CD4-positive, alpha-beta T cell treated with Interleukin-1 beta for 1 hour (primary cell): ENCODE measurements at places on chromosomes 16 and 17.

GRCh38 chr16:84411768-84412167, 43.4 kb downstream of the ATP2C2 start:
- no peak for DNase-seq

GRCh38 chr16:79264237-79265109, 336.1 kb downstream of the MAF start:
- no peak for DNase-seq

DNA sequence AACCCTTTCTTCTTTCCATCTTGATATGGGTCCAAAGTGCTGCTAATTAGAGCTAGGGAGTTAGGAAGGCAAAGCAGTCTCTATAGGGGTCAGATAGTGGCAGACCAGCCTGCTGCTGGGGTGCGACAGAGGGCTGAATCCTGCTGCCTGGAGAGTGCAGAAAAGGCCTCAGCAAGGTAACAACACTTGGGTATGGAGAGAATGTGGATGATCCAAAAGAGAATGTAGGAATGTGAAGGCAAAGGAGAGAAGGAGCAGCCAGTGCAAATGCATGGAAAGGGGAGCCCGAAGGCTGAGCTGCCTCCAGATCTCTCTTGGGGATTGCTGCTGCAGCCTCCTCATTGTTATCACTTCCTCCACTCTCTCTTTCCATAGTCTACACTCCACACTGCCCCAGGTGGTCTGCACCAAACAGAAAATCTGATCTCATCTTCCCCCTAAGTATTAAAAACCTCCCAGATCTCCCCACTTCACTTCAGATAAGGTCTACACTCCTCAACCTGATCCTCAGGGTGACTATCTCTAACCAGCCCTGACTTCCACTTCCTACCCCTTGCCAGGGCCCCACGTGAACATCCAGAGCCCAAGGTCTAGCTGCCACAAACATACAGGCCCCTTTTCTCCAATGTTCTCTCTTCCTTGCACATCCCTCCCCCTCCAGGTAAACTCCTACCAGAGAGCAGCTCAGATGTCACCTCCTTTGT, 28.8 kb downstream of the TOM1L2 start:
- no peak for DNase-seq

- DNase-seq, result no peak
Observed at GRCh38 chr16:86171329-86171728, 272.4 kb downstream of the IRF8 start.

DNA sequence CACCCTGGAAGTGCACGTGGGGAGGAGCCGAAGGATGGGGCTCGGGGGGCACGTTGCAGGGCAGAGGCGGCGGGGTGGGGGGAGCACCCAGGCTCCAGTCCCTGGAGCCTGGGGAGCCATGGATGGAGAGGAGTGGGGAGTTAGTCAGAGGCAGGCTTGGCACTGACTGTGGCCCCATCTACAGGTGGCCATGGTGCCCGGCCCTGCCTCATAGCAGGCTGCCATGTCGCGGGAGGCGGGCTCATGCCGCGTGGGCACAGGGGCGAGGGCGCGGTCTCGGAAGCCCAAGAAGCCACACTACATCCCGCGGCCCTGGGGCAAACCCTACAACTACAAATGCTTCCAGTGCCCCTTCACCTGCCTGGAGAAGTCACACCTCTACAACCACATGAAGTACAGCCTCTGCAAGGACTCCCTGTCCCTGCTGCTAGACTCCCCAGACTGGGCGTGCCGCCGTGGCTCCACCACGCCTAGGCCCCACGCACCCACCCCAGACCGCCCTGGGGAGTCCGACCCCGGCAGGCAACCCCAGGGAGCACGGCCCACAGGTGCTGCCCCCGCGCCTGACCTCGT, 3.0 kb downstream of the PRR35 start:
- DNase-seq, result no peak

- no peak for DNase-seq
Observed at GRCh38 chr16:50275098-50275415, 8.7 kb downstream of the ADCY7 start.

DNA sequence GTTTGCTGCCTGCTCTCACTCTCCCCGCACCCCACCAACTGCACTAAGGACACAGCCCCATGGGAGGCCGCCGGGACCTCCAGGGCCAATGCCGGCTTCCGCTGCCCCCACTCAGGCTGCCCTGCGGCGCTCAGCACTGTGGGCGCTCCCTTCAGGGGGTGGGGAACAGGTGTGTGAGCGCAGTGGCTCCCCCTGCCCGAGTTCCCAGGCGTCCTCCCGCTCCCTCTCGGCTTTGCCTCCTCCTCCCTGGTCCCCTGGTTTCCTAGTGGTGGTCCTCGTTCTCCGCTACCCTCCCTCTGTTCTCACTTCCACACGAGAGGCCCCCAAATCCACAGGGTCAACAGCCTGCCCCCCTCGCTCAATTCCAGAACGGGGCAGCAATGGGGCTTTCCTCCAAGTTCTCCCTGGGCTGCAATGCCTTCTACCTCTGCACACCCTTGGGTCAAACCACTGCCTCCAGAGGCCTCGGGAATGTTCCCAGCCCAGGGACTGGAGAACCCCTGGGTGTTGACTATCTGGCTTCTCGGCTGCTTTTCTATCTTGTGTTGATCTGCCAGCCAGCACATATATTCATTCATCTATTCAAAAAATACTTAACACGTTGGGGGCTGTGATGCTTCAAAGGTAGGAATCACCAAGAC, 9.9 kb downstream of the FOXJ1 start:
- DNase-seq, result no peak

- DNase-seq, result no peak
Observed at GRCh38 chr17:77456951-77457548, 316.3 kb downstream of the SEC14L1 start.

GRCh38 chr17:35991075-35991474, 4.5 kb upstream of the CCL14 start:
- DNase-seq, result no peak

DNA sequence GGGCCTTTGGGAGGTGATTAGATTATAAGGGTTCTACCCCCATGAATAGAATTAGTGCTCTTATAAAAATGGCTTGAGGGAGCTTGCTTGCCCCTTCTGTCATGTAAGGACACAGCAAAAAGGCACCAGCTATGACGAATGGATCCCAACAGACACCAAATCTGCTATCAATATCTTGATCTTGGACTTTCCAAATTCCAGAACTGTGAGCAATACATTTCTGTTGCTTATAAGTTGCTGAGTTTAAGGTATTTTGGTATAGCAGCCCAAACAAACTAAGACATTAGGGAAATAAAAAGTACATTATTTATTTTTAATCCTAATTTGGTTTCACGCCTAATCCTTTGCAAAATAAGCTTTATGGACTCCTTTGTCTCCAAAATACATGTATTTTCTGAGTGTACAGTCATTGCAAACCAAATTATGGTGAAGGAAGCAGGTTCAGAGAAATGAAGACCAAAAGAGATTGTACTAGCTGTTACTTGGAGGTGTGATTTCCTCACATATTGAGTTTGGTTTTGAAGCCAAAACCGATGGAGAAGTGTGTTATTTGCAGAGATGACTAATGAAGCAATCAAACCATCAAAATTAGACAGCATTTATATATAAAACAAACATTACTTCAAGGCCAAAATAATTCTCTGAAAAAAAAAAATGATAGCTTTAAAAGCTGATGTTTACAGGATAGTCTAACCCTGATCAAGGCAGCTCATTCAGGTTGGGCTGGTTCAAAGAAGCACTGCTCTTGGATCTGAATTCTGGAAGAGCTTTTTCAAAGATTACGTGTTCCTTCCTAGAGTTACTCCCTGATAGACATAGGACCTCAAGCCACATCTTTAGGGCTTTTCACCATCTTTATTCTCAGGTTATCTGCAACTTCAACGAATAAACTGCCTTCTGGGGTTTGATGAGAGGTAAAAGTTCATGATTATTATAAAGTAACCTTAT, 71.6 kb downstream of the MYO1D start:
- no peak for DNase-seq

- DNase-seq, result peak; percentile 79
Observed at GRCh38 chr17:7219812-7220592, at the start of the genes ACADVL and DLG4. TSS of gene ACADVL (plus strand) at chr17:7219938. CDS start at chr17:7219985, 47 bp downstream. TSS of gene DLG4 (minus strand) at chr17:7219836.

- peak; percentile 54 for DNase-seq
Observed at GRCh38 chr16:87713451-87714229, 52.1 kb downstream of the KLHDC4 start.
